ENCODE measurements at places on chromosomes 13 and 19.

- no peak for DNase-seq
These were observed 258.5 kb downstream of the COG6 start for GRCh38 chr13:39913928-39914327.

- no peak for DNase-seq
These were observed 7.7 kb downstream of the EPS15L1 start for GRCh38 chr19:16463991-16464575.

DNA sequence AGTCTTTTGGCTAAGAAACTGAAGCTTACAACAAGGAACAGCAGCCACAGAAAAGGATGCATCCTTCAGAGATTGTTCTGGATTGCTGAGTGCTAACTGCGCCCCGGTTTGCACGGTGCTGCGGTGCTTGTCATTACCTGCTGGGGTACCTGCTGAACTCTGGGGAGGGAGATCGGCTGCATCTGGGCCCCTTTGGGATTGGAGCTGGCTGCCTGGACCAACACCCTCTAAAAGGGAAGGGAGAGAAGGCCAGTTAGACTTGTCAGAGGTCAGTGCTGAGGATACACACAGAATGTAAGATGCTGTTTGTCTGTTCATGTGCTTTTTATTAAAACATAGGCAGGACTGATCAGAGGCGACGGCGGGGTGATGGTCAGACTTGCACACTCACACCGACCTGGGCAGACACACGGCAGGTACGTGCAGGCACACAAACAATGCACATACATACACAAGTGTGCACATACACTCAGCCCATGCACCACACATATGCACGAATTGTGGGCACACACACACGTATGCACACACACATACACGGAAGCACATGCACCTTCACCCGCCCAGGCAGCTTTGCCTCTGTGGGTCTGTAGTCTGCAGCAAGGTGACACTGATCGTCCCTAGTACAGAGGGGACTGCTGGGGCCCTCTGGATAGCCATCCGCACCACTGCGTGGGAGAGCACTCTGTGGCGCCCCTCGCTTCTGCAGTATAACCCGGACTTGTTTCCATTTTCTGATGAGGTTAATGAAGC, 66.1 kb downstream of the RFX2 start:
- no peak for DNase-seq

DNA sequence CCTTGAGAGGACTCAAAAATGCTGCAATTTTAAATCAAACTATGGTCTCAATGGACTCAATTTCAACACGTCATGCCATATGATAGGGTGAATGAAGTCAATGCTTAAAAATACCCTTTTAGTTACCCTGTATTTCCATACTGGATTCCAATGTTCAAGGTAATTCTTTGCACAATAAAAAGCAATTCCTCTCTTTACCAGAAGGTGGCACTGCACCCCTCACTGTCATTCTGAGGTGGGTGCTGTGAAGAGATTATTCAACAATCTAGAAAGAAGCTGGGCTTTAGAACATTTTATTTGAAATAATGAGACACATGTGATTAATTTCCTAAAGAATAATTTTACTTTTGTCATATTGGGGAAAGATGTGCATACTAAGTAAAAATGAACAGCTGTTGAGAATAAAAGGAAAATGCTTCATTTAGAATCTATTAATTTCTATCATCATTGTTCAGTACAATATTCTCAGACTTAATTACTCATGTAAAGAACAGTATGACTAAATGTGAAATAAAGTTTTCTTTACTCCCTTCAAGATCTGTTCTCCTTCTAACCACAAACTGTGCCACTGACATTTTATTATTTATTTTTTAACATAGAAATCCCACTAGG, 789.1 kb downstream of the GPC5 start:
- DNase-seq: peak; percentile 20

DNA sequence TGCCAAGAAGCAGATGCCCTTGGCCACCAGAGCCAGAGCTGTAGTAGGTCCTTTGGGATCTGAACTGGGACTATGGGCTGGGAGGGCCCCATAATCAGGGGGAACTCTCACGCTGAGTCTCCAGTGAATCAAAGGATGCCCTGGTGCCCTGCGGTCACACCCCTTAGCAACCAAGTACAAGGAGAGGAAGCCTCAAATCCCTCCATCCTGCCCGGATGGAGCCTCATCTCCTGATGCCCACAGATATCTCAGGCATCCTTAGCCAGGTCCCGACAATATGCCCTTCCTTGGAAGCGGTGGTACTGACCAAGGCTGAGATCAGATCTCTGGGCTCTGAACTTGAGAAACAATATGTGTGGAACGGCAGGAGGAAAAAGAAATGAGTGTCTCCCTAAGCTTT, 1.7 kb downstream of the PLEKHA4 start:
- no peak for DNase-seq

GRCh38 chr13:40665126-40666044, 1.1 kb downstream of the FOXO1 start:
- no peak for DNase-seq

GRCh38 chr13:37132211-37132610, 26.7 kb upstream of the CSNK1A1L start:
- no peak for DNase-seq

GRCh38 chr13:50893211-50893852, 16.3 kb upstream of the RNASEH2B start:
- DNase-seq: peak; percentile 93

DNA sequence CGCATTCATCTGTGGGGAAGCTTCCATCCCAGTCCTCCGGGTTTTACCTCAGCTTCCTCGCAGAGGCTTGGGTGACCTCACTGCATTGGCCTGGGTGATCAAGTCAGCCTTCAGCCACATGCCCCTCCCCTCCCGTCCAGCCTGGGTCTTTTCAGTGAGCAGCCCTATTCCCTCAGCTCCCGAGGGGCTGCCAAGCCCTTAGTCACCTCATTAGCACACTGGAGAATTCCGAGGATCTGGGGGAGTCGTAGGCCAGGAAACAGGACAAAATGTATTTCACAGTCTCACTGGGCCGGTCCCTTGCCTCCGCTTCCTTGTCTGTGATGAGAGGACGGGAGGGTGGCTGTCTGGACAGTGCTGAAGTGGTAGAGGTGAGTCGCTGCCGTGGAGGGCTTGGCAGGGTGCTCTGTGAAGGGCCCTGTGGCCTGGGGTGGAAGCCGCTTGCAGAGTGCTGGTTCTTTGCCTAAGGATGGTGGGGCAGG, 19.9 kb downstream of the KDM4B start:
- no peak for DNase-seq

DNA sequence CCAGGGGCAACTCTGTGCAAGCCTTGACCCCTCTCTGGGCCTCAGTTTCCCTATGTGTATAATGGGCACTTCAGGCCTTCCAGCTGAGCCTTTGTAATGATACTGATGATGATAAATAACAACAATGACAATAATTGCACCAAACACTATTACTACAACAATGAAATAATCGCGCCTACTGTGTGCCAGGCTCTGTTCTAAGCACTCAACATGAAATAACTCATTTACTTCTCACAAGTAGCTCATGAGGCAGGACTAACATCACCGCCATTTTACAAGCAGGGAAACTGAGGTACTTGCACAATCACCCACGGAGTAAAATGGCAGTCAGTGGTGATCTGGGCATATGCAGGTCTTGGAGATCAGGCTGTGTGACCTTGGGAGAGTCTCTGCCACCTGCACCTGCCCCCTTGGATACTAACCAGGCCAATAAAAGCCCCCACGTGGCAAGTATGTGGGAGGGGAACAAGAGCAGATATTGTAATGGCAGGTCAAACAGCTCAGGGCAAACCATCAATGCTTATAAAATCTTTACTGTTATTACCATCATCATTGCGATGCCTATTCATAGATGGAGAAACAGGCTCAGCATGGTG, 540 bp upstream of the ANGPTL8 start:
- DNase-seq: no peak

GRCh38 chr19:33434069-33434885, 60.8 kb downstream of the CEBPG start:
- DNase-seq: no peak

- DNase-seq: peak; percentile 97
These were observed 7.2 kb downstream of the RNASEH2B start for GRCh38 chr13:50916701-50917184.

GRCh38 chr19:40193587-40193849, 2.3 kb downstream of the MAP3K10 start:
- DNase-seq: no peak

GRCh38 chr13:27659145-27659865, 37.6 kb downstream of the POLR1D start:
- DNase-seq: no peak

- DNase-seq: no peak
These were observed 101.1 kb downstream of the EDNRB start for GRCh38 chr13:77817521-77817920.

- DNase-seq: no peak
These were observed 3.4 kb downstream of the GGN start for GRCh38 chr19:38384209-38385027.

- DNase-seq: peak; percentile 45
These were observed 9.0 kb downstream of the SLC27A1 start for GRCh38 chr19:17479325-17479791.

- DNase-seq: no peak
These were observed 29.5 kb downstream of the CRTC1 start for GRCh38 chr19:18712981-18713380.

DNA sequence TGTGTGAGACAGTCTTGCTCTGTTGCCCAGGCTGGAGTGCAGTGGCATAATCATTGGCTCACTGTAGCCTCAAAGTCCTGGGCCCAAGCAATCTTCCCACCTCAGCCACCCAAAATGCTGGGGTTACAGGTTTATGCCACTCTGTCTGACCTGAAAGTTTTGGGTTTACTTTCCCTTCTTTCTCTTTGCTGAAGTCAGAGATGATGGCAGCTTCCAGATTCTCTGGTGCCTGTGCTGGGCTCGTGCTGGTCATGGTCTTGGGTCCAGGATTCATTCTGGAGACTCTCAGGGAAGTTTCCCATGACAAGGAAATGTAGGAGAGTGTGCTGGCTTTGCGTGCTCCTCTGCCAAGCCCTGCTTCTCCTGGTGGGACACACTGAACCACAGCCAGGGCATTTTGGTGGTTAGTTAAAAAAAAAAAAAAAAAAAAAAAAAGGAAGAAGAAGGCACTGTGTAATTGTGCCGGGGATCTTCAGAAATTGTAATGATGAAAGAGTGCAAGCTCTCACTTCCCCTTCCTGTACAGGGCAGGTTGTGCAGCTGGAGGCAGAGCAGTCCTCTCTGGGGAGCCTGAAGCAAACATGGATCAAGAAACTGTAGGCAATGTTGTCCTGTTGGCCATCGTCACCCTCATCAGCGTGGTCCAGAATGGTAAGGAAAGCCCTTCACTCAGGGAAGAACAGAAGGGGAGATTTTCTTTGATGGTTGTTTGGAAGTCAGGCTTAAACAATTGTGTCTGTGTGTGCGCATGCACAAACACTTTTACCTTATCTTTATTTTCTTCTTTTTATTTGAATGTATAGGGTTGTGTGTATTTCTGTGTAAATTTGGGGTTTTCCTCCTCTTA, at the start of gene ALOX5AP:
TSS of gene ALOX5AP (plus strand) at position 519 of the 847 bp plus-strand sequence. CDS start at position 582, 63 bp downstream.
- DNase-seq: peak; percentile 95

- DNase-seq: no peak
These were observed 10.7 kb downstream of the SYMPK start for GRCh38 chr19:45852145-45852750.

DNA sequence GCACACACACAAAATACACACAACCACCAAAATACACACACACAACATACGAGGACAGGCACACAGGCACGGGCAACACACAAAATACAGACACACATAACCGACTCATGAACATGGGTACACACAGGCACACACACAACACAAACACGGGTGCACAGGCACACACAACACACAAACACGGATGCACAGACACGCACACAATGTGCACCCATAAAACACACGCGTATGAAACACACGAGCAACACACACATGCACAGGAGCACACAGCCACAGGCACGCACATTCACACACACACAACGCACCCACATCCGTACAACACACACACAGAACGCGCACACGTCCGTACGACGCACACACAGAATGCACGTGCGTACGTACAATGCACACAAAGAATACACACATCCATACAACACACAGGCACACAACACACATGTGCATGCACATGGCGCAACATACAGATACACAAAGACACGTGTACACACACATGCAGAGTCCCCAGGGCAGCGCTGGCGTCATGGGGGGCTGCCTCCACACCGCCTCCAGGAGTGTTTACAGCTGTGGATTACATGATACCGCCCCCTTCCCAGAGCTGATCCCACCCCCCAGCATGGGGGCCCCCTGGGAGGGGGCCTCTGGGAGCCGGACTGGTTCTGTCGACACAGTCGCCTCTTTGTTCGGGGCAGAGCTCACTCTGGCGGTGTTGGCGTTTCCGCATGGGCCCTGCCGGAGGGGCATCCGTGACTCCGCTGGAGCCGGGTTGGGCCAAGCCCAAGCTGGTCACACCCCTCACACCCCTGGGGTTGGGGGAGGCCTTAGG, 2.9 kb downstream of the SBNO2 start:
- no peak for DNase-seq

GRCh38 chr13:75115171-75115570, 366.8 kb downstream of the TBC1D4 start:
- DNase-seq: no peak

- no peak for DNase-seq
These were observed 170.1 kb downstream of the URI1 start for GRCh38 chr19:30112171-30112570.

DNA sequence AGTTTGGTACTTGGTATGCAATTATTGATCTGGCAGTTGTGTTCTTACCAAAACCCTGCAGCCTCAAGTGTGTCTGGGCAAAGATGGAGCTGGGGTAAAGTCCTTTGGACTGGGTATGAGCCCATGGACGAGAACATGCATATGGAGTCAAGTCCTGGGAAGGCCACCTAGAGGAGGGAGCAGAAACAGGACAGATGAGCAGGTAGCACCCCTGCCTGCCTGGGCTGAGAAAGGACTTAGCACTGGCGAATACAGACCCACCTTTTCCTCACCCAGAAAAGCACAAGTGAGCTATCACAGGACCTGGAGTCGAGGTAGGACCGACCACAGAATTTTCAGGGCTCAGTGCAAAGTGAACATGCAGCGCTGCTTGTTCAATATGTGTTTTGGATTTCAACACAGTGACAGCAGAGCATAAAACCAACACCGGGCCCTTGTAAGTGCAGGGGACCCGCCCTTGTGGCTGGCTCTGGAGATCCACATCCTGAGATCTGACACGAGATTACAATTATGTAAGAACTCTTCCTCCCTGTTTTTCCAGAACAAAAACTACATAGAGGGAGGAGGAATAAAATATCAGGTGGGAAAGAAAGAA, 25.9 kb downstream of the IGFL2 start:
- no peak for DNase-seq

- peak; percentile 95 for DNase-seq
These were observed 25.9 kb upstream of the F2RL3 start for GRCh38 chr19:16862826-16863415.

- no peak for DNase-seq
These were observed 19.5 kb downstream of the ADGRE2 start for GRCh38 chr19:14758816-14759215.

DNA sequence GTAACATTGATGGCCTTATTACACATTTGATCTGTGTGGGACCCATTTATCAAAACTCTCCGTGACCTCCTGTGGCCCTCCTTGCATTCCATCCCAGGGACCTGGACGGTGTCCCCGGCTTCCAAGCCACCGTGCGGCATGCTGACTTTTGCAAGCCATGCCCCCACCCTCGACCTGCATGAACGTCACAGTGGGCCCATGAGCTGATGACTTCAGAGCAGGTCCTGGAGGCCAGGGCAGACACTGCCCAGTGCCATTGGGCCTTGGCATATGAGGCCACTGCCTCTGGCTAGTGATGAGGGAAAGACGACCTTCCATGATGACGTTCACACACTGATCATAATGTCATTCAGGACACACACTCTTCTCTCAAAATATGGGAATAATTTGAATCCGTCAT, 62.8 kb downstream of the RAB20 start:
- no peak for DNase-seq

GRCh38 chr13:24043590-24044350, 116.8 kb upstream of the SPATA13 start:
- DNase-seq: no peak

Measured in MV-4-11 (cell line).